ENCODE measurements at places on chromosomes 2 and 18.

- peak; percentile 21 for DNase-seq
Measured at GRCh38 chr2:85537600-85538506, 1.1 kb upstream of the MAT2A start.

GRCh38 chr18:9722691-9723090, 14.6 kb downstream of the RAB31 start:
- no peak for DNase-seq

DNA sequence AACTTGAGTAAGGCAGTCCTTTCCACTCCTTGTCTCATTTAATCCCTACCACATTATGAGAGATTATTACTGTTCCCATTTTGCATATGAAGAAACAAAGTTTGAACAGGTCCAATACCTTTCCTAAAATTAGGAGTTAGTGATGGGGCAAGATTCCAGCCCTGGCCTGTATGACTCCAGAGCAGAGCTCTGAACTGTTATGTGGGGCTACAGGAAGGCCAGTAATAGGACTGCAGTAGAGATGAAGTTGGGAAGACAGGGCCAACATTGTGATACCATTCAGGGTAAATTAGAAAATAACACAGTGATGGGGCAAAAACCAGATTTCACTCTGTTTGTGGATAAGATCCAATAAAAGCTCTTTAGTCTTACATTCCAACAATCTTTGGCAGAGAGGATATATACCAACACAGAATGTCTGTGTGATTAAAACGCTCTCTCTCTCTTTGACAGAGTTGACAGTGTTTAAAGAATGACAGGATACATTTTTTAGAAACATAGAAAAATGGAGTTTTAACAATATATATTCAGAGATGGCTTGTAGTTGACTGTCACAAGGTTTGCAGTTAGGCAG, 22.7 kb downstream of the KATNAL2 start:
- no peak for DNase-seq

GRCh38 chr2:238974081-238974480, 126.2 kb downstream of the TWIST2 start:
- no peak for DNase-seq

- DNase-seq = no peak
Measured at GRCh38 chr2:122363885-122364284, 608.4 kb downstream of the TSN start.

DNA sequence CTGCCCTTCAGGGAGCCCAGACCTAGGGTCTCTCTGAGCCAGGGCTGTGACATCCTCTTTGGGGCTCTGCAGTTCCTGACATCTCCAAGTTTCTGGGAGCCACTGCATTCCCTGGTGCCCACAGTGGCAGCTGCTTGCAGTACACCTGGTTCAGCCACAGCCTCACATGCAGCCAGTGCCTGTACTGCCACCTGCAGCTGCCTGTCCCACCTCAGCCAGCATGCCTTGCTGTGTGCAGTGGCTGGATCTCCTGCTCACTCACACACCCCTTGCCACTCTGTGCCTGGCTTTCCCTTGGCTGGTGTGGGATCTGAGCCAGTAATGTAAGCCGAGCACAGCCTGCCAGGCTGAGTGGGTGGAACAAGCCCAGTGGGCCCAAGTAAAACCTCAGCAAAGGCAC, 1288.7 kb downstream of the CNTNAP5 start:
- no peak for DNase-seq

DNA sequence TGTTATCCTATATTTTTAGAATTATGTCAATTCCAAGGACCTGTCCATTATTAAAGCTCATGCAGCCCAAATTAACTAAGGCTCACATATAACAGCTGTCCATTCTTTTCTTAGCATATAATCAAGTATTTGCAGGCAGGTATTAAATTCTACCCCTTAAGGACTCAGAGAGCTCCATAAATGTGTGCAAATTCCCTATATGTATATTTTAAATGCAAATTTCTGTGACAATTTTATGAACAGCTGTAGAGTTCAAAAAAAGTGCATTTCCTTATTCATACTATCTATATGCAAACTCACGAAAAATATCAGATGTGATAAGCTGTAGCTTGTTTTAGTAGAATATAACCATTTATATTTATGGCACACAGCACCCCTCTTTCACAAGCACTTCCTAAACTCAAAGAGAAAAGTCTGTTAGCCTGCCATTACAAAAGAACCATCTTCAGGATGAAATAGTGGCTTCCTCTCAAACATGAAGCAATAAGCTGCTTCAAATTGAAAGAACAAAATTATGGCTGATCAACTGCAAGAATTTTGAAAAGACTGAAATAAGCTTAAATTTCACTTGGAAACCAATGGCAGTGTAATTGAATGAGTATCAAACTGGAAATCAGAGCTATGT, 155.0 kb upstream of the REG3G start:
- DNase-seq = no peak

GRCh38 chr18:44816050-44816449, 135.4 kb downstream of the SETBP1 start:
- no peak for DNase-seq

- DNase-seq = no peak
Measured at GRCh38 chr2:129702416-129703176, 276.9 kb upstream of the RAB6C start.

GRCh38 chr2:122366427-122366826, 611.0 kb downstream of the TSN start:
- DNase-seq = no peak

All from activated T-cell treated with anti-CD3 and anti-CD28 coated beads for 24 hours (primary cell).